ENCODE measurements at places on chromosomes 5 and 9. TPM values are rescaled to one million over a fixed set of nuclear protein-coding genes. Genes with fewer than 3 reads are reported as not detected.

DNA sequence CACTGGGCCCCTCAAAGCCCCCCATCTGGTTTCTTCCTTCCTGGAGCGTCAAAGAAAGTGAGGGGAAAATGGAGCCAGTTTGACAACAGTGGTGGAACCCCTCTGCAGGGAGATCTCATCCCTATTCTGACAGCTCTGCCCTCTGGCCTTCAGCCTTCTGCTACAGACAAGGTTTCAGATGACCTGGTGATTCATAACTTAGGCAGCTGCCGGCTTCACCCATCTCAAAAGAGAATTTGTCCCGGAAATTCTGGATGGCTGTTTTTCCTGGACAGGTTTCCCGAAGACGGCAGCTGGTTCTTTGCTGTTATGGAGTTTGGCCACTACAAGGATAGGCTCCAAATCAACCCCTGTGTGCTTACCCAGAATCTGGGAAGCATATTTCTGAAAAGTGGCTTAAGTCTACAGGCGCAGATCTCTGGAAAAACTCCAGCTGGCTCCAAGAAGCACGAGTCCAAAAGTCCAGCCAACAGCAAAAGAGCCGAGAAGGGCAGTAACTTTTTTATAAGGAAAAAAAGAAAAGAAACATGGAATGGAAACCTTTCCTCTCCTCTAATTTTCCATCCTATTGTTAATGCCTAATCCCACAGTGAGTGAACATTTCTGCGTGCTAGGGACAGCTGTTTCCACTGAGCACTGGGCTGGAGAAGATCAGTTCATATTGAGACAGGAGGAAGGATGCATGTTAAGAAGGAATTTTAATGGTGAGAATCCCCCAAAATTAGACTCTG lies 54.5 kb downstream of the ZNF366 start:
- no peaks in the 10 kb centered on the region for H3K27me3 ChIP-seq
- no peaks in the 10 kb centered on the region for H3K4me1 ChIP-seq
- no peak overlapping the region for H3K27ac ChIP-seq
- no peak overlapping the region for H3K4me3 ChIP-seq
- no peak for DNase-seq

DNA sequence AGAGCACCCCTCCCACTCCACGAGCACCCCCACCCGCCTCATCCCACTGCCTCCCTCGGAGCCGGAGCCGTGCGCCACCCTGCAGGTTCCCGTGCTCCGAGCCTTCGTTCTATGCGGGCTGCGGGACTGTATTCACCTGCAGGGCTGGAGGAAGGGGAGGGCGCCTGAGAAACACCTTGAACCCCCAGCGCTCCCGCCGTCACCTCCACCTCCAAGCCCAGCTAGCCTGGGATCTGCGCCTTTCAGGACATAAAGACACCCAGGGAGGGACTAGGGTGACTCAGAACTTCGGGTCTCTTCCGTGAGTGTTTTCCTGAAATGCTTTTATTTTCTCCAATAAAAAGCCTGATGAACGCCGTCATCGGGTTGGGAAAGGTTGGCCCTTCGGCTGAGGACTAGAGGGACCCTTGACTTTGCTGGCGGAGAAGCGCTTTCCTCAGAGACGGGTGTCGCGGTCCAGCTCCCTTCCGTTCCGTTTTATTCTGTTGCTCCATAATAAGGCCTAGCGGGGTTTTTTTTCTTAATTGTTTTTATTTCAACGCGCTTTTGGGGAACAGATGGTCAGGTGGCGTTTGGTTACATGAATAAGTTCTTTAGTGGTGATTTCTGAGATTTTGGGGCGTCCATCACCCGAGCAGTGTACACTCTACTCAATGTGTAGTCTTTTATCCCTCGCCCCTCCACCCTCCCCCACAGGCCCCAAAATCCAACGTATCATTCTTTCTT lies 4.6 kb downstream of the TLX3 start:
- H3K4me3 ChIP-seq = no peak overlapping the region
- no peaks in the 10 kb centered on the region for H3K27me3 ChIP-seq
- H3K36me3 ChIP-seq = no peaks in the 10 kb centered on the region
- no peak for DNase-seq
- no peak overlapping the region for H3K27ac ChIP-seq

DNA sequence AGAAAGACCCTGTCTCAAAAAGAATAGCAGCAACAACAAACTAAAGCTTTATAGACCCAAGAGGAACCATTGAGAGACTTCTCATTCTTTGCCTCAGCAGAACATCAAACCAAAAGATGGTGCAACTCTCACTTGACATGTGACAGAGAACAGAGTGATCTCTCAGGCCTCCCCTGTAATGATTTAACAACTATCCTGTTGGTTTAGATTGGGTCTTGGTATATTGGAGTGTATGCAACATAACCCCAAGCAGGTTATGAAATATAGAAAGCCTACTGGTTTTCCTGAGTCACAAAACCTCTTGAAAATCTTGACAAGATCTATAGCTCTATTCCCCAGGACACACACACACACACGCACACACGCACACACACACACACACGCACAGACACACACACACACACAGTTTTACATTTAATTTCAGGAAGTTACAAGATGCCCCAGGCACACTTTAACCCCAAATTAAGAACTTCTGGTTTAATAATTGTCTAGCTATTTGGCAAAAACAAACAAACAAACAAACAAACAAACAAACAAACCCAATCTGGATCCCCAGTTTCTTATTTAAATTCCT lies 6.5 kb upstream of the FGF1 start:
- H3K4me1 ChIP-seq = no peaks in the 10 kb centered on the region
- H3K4me3 ChIP-seq = no peak overlapping the region
- no peak overlapping the region for H3K27ac ChIP-seq
- H3K27me3 ChIP-seq = no peaks in the 10 kb centered on the region
- no peaks in the 10 kb centered on the region for H3K36me3 ChIP-seq

CDC37L1 gene
- 13.4 TPM for total RNA-seq

N4BP3 gene
- total RNA-seq = 3.7 TPM
